B cell (primary cell): ENCODE measurements at places on chromosomes 13 and 19.
A peak's percentile ranks its signal among the peaks of the same experiment; 100 is the strongest.

- peak; percentile 15 for DNase-seq
Measured at GRCh38 chr19:13955662-13956364, 3.5 kb downstream of the DCAF15 start.

- no peak for DNase-seq
Measured at GRCh38 chr19:6238256-6238642, 41.5 kb downstream of the MLLT1 start.

DNA sequence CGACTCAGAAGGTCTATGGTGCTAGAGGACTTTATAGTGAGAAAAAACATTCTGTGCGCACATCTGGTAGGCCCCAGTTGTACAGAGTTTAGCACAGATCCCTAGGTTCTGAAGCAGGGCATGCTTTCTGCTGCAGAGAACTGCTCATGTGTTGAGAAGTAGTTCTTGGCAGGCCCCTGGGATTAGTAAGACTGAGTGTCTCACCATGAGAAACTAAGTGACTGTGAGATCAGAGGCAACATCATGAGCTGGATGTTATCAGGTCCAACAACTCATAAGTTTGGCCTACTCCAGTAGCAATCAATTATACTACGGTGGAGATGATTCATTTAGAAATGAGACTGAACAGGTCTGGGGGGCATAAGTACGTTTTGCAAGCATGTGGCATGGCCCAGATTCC lies 507.4 kb upstream of the KLF12 start:
- DNase-seq: no peak

DNA sequence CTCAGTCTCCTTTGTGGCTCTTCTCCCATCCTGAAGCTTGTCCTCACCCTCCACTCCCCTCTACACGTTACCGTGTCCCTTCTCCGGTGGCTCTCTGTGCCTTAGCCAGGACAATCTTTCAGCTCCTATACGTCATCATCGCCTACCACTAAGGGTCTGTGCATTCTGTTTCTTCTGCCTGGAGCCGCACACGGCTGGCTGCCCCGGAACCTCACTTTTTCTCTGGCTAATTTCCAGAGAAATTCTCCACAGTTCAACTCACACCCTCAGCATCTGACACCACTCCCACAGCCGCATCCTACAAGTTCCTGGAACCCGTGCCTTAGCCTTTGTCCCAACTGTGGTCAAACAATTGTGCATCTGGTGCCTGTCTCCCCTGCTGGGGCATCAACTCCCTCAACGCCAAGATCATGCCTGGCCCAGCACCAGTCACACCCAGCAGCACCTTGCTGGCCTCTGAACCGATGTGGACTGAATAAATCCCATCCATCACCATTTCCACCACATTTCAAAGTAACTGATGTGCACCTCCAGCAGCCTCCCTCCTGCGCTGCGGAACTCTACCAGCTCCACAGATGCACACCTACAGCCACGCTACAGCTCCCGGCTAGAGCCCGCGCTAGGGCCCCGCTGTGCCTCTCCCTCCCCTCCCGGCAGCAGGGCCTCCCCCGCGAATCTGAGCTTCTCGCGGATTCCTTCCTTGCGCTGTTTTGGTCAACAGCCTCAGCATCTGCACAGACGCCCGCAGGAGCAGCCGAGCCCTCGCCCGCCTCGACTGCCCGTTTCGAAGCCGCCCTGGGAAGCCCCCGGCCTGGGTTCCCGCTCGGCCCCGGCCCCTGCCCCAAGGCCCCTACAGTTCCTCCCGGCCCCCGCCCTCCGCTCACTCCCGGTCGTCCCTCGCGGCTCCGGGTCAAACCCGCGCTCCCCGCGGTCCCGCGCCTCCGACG lies 689 bp downstream of the DCUN1D2 start:
- no peak for DNase-seq

DNA sequence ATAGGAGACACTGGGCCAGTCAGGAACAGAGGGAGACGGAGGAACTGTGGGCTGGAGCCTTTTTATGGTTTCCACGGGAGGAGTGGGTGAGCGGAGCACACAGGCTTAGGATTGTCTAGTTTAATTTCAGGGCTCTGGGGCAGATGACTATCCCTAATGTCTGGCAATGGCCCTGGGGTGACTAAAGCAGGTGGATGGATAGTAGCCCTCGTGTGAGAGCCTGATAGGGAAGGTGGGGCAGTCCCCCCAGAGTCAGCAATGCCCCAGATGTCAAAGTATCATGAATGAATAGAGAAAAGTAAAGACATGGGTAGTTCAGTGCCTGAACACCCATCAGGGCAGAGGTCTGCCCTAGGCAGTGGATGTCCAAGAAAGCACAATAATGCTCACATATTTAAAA lies 94.2 kb downstream of the ZDHHC20 start:
- no peak for DNase-seq

- DNase-seq: no peak
Measured at GRCh38 chr13:93925990-93926389, 553.5 kb downstream of the DCT start.

DNA sequence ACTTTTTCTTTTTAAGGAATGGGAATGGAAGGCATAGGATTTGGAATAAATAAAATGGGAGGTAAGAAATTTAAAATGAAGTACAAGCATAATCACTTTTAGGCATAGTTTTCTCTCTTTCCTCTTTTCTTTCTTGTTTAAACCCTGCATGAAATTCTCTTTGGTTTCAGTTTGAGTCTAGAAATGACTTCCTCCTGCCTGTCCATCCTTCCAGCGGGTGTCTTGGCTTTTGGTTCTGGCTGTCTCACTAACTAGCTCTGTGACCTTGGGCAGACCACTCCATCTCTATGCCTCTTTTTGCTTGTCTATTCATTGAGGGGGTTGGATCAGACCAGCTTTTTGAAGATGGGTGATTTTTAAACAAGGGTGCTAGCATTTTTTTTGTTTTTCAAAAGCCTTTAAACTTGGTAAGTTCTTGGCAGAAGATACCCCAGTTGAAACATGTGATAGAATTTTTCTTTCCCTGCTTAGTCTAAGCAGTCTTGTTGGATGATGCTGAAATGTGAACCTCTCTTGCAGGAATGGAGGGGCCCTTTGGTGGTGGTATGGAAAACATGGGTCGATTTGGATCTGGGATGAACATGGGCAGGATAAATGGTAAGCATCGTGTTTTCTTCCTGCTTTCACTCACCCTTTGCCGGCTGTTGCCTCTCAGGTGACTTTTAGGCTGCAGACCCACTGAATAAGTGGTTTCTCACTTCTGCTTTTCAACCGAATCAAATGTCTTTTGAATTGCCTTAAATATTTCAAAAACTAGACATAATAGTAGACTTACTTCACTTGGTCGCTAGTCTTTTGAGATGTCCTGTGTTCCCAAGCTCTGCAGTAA lies 28.6 kb downstream of the PRAM1 start:
- DNase-seq: peak; percentile 79

DNA sequence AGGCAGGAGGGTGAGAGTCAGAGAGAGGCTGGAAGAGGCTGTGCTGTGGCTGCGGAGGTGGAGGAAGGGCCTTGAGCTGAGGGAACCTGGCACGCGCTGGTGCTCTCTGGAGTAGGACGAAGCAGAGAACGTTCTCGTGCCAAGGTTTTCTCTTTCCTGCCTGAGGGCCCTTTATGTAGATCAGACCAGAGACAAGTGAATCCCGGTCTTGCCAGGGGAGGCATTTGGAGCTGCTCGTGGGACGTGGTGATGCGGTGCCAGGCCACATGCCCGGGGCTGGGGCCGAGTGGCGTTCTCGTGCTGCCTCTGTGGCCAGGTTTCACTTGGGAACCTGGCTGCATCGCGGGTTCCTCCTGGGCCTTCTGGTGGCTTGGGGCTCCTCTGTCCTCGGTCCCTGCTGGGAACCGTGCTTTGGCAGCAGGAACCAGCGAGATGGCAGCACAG lies 54.2 kb downstream of the KDM4B start:
- no peak for DNase-seq

- DNase-seq: no peak
Measured at GRCh38 chr13:113900646-113901045, 36.8 kb upstream of the GAS6 start.

DNA sequence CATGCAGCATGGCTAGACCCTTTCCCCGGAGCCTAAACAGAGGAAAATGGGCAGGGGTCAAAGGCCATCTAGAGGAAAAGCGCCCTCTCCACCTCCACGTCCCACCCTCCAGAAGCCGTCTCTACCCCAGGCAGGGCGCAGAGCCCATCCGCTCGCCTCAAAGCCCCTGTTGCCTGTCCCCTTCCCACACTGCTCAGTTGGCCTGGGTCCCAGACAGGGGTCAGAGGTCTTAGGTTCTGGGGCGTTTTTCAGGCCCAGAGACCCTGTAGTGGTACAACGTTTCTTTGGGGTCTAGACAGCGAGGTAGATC lies 285 bp downstream of the TMEM143 start:
- no peak for DNase-seq
